ENCODE measurements at places on chromosomes 11 and 22. TPM values are rescaled to one million over a fixed set of nuclear protein-coding genes. Genes with fewer than 3 reads are reported as not detected.

- DNase-seq, result peak; percentile 44
Measured at GRCh38 chr11:110513846-110514437, 84.2 kb downstream of the FDX1 start.

- no peak for DNase-seq
Measured at GRCh38 chr11:35103366-35104208, 35.4 kb upstream of the CD44 start.

DNA sequence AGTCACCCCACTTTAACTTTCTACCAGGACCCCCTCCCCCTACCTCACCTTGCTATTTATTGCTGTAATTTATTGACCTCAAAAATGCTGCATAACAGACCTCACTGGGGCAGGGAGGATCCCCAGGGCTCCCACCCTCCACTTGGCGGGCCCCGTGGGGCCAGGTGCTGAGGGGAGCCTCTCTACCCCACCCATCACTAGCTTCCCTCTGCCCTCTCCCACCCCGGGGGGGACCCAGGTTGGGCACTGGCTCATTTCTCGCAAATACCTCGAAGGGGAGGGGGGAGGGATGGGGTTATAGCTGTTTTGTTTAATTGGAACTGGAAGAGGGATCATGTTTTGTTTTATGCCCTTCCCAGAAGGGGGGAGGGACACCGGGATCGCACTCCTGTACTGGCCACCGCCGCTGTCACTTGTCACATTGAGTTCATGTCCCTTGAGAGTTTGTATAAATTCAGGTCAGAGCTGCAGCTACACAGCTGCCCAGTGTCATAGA lies 16.3 kb upstream of the TMEM191C start:
- no peak for DNase-seq

DNA sequence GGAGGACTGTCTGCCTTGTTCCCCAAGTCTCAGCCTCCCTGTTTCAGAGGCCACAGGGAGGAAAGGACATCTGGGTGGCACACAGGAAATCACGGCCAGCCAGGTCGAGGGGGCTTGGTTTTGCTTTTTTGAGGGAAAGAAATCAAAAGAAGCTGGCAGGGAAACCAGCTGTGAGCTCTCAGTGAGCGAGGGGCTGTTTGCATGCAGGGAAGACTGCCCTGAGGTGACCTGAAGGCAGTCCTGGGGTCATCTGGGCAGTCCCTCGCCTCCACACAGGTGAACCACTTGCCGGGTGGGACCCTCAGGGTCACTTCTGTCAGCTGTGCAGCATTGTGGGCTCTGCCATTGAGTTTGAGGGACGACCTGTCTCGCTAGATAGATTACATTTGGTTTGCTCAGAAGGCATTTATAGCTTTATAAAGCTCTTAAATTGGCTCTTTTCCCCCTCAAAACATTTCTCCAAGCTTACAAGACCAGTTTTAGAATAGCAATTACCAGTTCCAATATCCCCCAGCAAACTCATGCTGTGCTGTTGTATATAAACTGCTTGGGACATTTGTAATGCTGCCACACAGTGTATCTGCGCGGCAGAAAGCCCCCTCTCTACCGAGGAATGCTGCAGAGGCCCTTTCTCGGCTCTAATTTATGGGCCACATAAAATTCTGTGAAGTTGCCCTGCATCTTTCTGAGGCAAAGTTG lies 28.3 kb downstream of the PKNOX2 start:
- DNase-seq, result no peak

GRCh38 chr11:86066033-86066432 lies 2.9 kb downstream of the PICALM start:
- DNase-seq, result no peak

DNA sequence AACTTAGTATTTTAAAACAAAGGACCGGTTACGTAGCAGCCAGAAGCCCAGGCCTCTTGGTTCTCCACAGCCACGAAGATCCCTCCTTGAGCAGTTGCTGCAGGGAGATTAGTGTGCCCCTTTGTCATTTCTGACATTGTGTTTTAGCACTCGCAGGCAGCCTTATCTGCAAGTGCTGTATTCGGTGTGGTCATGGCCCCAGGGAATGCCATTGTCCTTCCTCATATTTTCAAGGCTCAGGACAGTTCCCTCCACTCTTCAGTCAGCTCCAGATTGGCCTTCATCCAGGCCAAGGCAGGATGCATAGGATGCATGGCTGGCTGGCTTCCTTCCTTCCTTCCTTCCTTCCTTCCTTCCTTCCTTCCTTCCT lies 88.5 kb downstream of the ZBTB16 start:
- peak; percentile 57 for DNase-seq

GRCh38 chr22:44760476-44760875 lies 8.1 kb downstream of the ARHGAP8 start:
- no peak for DNase-seq

DNA sequence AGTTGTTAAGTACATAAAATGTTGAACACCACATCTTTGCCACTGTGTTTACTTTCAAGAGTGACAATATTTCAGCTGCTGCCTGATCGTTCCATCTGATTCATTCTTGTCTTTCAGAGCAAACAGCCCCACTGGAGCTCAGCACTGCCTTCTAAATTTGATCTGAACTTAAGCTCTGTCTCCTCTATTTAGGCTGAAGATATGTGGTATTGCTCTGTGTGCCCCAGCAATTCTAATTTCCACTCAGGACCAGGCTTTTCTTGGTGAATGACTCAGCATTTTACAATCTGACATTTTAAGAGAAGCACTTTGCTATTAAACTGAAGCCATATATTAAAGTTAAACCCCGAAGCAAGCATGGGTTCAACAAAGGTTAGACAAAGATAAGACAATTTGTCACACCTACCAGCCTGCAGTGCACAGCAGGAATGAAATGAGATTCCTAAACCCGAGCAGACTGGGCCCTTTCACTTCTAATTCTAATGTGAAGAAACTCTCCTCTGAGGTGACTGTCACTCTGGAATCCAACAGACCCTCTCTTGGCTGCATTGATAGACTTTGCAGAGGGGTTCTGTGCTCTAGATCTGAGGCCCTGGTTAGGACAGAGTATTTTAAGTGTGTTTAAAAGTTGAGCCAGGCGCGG lies 41.7 kb upstream of the PLET1 start:
- DNase-seq, result no peak

DNA sequence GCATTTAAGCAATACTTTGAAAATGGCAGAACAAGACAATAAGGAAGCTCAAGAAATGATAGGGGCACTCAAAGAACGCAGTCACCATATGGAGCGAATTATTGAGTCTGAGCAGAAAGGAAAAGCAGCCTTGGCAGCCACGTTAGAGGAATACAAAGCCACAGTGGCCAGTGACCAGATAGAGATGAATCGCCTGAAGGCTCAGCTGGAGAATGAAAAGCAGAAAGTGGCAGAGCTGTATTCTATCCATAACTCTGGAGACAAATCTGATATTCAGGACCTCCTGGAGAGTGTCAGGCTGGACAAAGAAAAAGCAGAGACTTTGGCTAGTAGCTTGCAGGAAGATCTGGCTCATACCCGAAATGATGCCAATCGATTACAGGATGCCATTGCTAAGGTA lies 51.9 kb downstream of the SPECC1L start:
- no peak for DNase-seq

- DNase-seq, result peak; percentile 65
Measured at GRCh38 chr11:2928605-2929530, at the start of gene PHLDA2. Gene PHLDA2, minus strand, starts transcription at chr11:2929420. Its CDS starts 56 bp downstream, at chr11:2929364.

AGBL2 gene
- 0.92 TPM for polyA plus RNA-seq

GNAZ gene
- polyA plus RNA-seq, result 2.9 TPM

OR52I2 gene
- polyA plus RNA-seq, result not detected

CENPM gene
- 5.1 TPM for polyA plus RNA-seq

NUP160 gene
- polyA plus RNA-seq, result 32.5 TPM

XKR3 gene
- polyA plus RNA-seq, result not detected

OR52A5 gene
- not detected for polyA plus RNA-seq

CADM1 gene
- polyA plus RNA-seq, result 26.5 TPM

LSP1 gene
- 81.2 TPM for polyA plus RNA-seq

VSTM5 gene
- polyA plus RNA-seq, result 0.33 TPM

Measured in muscle of back (tissue), 13 donors.